ENCODE measurements at places on chromosomes 3 and 15.

DNA sequence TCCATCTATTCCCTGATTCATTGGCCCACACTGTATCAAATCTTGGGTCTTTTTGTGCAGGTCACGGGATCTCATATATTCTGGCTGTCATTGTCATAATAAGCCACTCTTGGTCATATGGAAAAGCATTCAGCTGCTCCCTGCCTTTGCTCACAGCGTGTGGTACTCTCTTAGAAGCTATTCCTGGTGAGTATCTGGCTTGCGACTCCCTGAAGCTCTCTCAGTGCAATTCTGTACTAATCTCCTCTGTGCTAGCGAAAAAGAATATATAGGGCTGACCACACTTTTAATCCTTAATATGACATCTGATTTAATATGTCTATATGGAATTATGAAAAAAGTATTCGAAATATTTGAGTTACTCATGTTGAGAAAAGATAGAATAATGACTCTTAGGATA is 440.8 kb upstream of the GBE1 start:
- DNase-seq, result no peak

DNA sequence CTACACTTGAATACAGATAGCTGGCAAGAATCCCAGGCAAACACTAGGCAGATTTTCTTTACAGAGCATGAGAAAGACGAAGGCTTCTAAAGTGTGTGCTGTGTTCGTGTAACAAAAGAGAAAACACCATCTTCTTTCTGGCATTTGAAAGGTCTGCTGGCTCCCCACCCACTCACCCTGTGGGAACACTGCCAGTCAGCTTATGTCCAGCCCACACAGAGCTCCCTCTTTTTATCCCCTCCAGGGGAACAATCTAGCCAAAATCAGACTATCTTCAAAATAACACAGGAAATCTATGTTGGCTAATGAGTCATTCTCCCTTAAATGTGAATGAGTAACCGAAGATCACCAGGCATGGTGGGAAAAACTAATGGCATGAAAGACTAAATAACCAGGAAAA is 45.6 kb upstream of the PAQR5 start:
- DNase-seq, result no peak

- no peak for DNase-seq
These were observed 126.2 kb upstream of the PTX3 start for GRCh38 chr3:157310329-157311052.

DNA sequence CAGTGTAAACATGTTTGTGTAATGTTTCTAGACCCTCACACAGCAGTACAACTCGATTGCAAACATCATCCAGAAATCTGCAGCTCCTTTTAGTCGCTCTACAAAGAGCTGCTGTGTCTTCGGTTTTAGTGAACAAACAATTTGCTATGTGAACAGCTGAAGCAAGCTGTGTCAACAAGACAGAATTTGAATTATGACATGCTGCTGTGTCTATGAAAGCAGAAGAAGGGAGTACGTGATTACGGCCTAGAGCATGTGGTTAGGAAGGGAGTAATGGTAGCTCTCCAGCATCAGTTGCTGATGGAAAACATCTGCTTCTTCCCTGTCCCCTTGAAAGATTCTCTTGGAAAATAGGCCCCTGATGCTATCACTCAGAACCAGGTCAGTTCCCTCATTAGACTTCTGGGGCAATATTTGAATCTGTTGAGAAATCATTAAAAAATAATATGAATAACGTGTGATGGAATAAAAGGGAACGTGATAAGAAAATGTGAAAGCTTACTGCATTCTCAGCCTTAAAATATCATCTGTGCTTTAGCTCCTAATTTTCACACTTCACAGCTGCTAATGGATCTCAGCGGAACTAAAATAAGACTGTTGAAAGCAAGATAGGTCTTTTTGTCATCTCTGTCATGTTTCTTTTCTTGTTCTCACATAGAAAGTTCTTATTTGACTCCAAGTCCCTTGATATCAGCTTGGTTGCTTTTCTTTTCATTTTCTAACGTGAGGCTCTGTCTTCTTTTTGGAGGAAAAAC is 891.5 kb downstream of the ROBO2 start:
- no peak for DNase-seq

DNA sequence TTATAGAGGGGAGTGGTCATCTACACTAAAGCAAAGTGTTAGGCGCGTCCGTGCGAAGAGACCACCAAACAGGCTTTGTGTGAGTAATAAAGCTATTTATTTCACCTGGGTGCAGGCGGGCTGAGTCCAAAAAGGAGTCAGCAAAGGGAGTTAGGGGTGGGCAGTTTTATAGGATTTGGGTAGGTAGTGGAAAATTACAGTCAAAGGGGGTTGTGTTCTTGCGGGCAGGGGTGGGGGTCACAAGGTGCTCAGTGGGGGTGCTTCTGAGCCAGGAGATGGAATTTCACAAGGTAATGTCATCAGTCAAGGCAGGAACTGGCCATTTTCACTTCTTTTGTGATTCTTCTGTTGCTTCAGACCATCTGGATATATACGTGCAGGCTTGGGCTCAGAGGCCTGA is 47.1 kb downstream of the OIP5 start:
- no peak for DNase-seq

Data from T-helper 17 cell (primary cell).